ENCODE measurements at places on chromosomes 7 and 10. TPM values are rescaled to one million over a fixed set of nuclear protein-coding genes. Genes with fewer than 3 reads are reported as not detected.

DNA sequence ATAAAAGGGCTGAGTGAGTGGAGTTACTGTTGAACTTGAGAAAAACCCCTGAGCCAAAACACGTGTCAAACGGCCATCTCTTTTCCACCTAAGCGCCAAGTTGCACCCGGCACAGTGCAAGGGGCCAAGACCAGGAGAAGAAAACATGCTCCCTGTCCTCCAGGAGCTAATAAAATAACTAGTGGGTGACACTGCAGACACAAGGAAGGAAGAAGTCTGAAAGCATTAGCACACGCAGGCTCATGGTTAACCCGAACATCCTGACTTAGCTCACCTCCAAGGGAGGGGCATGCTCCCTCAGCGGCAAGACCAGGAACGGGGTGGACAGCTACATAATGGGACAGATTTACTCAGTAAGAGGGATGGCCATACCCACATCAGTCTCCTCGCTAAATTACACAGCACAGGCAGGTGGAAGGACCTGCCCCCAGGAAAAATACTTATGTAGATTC lies 65.0 kb downstream of the PIP4K2A start:
- no peak for DNase-seq

ITPRID1 gene
- not detected for total RNA-seq

GRID1 gene
- total RNA-seq: 7.7 TPM

BNIP3 gene
- total RNA-seq: 175 TPM

HOXA10 gene
- total RNA-seq: 19.0 TPM

ATP5MK gene
- 148 TPM for total RNA-seq

Data from tibial nerve (tissue), 4 donors.